ENCODE measurements at places on chromosomes 12 and 14.

GRCh38 chr14:59428581-59429012 is 36.6 kb downstream of the GPR135 start:
- no peak for DNase-seq

GRCh38 chr14:104576970-104577332 is 2.6 kb upstream of the C14orf180 start:
- no peak for DNase-seq

DNA sequence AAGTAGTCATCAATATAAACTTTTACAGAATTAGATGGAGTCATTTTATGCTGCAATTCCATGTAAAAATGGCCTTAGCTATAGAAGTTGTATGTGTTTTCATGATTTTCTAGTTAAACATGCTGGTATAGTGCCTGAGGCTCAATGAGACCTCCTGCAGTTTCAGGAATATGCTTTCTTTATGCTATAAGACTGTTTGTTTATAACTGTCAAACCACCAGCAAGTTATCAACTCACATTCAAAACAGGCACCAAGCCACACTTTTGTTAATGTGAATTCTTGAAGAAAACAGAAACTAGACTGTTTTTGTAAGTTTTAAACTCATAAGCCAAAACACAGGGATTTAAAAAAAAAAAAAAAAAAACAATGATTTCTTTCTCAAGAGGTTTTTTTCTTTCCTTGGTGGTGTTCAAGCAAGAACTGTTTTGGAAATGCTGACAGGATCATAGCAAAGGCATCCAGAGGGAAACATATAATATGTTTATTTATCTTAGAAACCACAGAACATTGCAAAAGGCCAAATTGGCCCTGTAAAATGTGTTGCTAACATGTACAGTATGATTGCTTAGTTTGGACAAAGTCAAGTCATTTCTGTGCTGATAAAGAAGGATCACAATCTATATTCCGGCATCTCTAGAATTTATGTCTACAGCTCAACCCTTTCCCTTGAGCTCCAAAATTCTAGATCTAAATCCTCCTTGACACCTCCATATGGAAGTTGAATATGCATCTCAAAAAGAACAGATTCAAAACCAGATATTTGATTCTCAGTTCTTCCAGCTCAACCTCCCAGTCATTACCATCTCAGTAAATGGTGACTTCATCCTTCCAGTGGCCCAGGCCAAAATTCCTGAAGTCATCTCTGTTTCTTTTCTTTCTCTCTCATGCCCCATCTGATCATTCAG is 29.0 kb upstream of the LUM start:
- no peak for DNase-seq

DNA sequence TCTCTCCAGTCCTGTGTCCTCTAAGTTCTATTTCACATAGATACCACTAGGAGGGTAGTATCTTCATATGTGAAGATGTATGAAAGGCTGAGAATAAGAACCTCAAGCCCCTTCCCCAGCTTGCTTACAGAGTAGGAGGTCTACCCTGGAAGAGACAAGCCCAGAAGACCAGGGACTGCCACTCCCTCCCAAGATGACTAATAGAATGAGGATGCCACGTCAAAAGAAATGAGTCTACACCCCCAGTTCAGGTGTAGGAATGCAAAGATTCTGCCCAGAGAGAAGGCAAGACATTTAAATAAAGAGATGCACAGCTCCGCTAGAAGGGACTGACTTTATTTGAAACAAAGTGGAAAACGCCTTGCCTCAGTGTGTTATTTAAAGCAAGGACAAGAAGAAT is 1006.0 kb upstream of the USP15 start:
- DNase-seq = no peak

GRCh38 chr12:27900920-27901879 is 71.3 kb downstream of the PTHLH start:
- no peak for DNase-seq

- no peak for DNase-seq
Observed at GRCh38 chr12:31845613-31846322, 113.4 kb upstream of the RESF1 start.

GRCh38 chr12:98369581-98369980 is 145.8 kb upstream of the TMPO start:
- no peak for DNase-seq

DNA sequence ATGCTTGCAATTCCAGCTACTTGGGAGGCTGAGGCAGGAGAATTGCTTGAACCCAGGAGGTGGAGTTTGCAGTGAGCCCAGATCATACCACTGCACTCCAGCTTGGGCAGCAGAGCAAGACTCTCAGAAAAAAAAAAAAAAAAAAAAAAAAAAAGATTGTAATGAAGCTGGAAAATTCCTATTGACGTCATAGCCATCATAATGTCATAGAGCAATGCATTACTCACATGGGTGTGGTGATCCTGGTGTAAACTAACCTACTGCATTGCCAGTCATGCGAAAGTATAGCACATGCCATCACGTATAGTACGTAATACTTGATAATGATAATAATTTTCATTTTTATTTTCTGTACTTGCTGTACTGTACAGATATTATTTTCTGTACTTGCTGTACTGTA is 42.7 kb upstream of the NID2 start:
- DNase-seq = no peak
